CD8-positive, alpha-beta memory T cell (primary cell): ENCODE measurements at places on chromosomes 16 and 17.

- DNase-seq, result no peak
These were observed 916.1 kb downstream of the KCNJ2 start for GRCh38 chr17:71085238-71086033.

- DNase-seq, result no peak
These were observed 7.3 kb upstream of the TRPV2 start for GRCh38 chr17:16407911-16408588.

DNA sequence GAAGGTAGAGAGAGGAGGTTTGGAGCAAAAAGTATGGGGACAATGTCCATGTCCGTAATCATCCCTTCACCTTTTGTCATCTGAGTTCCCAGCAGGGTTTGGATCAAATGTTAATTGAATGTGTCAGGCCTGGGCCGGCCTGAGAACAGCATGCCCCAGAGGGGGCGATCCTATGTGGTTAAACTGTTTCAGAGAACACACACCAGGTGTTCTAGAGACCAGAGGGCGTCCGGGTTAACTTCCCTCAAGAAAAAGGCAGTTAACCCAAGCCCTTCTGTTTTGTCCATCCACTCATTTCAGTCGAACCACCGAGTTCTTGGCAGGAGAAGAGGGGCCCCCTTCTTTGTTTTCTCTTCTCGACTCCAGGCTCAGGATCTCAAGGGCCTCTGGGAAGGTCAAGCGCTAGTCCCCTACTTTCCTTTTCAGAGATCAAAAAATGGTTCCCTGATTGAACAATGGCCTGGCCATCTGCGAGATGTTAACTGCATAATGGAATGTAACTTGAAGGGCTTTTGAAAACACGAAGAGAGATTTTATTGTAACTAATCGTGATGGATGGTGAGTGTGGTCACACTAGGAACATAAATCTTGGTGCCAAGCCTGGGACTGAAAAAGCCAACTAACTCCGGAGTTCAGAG lies 142.5 kb downstream of the IRX3 start:
- no peak for DNase-seq

DNA sequence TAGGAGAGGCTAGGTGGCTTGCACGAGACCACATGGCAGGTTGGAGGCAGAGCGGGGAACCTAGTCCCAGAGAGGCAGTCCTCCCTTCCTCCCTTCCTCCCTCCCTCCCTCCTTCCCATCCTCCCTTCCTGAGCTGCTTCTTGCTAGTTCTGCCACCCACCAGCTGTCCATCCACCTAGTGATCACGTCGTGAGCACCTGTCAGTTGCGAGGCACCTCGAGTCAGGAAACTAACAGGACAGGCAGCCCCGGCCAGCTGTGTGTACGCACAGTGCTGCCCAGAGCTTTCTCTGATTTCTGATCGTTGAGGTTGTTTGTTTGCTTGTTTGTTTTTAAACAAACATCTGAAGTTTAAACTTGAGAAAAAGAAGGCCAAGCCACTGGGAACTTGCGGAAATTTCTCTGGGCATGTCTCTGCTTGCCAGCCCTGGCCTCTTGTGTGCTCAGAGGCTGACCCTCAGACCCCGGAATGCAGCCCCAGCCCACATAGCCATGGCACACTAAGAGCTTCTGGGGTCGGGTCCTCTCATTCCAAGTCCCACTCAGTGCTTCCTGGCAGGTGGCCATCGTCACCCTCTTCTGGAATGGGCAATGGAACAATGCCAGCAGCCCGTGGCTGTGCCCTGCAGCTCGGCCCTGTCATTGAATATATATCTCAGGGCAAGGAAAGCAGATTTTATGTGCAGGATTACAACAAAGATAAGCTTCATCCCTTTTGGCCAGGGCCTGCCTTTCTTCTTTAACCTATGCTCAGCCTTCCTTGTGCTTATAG lies 174.0 kb downstream of the KATNIP start:
- DNase-seq, result no peak

GRCh38 chr17:60249290-60249826 lies 99.6 kb downstream of the CA4 start:
- DNase-seq, result no peak

- no peak for DNase-seq
These were observed 15.8 kb upstream of the HYDIN start for GRCh38 chr16:71246309-71246708.

GRCh38 chr16:1858189-1858865 lies 13.6 kb downstream of the MEIOB start:
- DNase-seq, result no peak

GRCh38 chr16:56852401-56852730 lies 12.6 kb upstream of the SLC12A3 start:
- no peak for DNase-seq

GRCh38 chr17:37607637-37608331 lies 1.4 kb downstream of the SYNRG start:
- DNase-seq, result peak; percentile 70

GRCh38 chr17:70070305-70071027 lies 4.6 kb upstream of the KCNJ16 start:
- no peak for DNase-seq

- DNase-seq, result no peak
These were observed 5.4 kb downstream of the NQO1 start for GRCh38 chr16:69720822-69721430.

- DNase-seq, result no peak
These were observed 507 bp downstream of the CIITA start for GRCh38 chr16:10877472-10877946.

DNA sequence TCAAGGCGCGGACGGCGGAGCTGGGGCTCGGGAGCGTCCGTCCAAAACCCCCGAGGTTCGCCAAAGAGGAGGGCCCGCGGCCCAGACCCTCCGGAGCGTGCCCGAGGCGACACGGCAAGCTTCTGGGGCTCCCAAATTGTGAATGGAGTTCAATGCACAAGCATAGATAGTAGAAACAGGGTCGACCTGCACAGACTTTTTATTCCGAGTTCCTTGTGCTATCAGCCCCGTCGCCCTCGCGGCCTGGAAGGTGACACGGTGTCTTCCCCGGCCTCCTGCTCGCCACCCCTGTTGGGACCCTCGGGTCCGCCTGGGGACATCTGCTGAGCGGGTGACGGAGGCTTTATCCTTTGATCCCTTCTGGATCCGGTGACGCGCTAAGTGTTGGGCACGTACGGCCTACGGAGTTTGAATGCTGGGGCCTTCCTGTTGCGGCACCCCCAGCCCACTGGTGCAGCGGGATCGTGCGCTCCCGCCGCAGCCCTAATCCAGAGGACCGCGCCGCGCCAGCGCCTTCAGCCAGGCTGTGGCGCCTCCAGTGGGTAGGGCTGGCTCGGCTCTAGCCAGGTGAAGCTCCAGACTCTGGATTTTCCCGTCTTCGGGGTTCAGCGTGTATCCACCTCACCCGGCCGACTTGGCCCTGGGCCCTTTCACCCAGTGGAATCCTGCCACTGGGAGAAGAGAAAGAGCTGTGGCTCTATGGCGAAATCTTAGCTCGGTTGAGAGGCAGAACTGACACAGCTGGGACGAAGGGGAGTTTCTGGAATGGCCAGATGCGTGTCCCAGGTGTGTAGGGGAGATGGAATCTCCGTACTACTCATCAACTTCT lies 17.0 kb upstream of the NTN1 start:
- no peak for DNase-seq

DNA sequence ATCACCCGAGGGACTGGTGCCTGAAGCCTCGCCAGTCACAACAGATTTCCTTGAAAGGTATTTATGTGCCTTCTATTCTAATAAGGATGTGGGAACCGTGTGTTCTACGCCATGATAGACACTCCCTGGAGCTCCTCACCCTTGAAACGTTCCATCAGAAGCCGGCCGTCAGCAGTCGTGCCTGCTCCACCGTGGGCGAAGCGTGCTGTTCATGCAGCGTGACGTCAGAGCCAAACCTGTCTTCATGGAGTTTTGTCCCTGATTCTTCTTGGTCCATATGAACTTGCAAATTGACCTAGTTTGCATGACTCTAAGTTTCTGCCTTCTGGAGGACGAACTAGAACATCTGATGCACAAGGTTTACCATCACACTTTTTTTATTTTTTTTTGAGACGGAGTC lies 4.5 kb upstream of the PPP1R27 start:
- DNase-seq, result no peak

DNA sequence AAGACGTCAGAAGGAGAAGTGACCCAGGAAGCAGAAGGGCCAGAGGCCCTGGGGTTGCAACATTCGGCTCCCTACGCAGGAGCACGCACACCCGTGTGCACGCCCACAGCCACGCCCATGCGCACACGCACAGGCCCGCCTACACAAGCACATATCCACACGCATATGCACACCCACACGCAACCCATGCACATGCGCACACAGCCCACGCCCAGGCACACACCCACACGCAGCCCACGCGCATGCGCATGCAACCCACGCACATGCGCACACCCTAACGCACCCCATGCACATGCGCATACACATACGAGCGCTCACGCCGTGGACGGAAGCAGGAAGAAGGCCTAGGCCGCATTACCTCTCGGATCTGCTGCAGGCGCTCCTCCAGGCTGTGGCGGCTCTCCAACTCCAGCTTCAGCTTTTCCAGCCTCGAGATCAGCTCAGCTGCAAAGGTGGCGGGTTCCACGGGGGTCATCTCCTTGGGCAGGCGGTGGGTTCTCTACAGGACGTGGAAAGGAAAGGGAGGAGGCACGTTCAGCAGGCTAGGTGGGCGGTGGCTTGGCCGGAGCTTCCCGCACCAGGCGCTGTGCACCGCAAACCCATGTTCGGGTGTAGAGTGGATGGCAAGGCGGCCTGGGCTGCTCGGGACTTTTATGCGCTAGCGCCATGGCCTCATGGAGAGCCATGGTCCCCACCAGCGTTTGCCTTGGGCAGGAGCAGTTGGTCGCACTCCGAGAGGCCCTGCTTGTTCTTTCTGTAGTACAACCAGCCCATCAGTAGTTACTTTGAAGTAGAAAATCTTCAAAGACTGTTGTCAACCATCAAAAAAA lies 23.4 kb downstream of the AXIN2 start:
- no peak for DNase-seq

GRCh38 chr17:69320210-69320907 lies 6.6 kb downstream of the ABCA5 start:
- DNase-seq, result no peak

DNA sequence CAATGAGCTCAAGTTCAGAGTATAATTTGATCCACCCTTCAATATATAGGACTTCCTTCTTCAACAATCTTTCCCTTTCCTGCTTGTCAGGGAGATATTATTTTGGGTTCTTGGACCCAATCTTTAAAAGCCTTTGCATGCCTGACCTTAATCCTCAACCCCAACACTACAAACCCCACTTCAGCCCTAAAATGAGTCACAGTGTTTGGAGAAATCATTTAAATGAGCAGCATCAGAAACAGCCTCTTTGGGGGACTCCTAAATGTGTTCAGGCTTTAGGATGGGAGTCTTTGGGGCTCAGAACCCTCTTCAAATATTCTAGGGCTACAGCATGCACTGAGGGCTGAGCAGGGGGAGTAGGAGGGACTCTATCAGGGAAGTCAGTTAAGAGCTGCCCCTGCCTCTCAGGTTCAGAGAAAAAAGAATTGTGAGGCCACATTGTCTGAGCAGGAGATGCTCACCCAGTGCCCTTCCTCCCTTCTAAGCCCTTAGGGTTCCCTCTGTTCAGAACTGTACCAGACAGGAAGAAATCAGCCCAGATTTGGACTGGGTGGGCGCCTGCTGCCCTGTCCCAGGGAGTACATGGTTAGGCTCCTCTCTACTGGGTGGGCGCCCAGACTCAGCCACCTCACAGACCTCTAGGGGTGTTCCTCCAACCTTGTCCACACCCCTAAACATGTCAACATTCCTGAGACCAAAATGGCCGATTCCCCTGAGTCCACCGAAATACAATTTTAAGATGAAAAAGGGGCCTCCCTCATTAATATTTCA lies 5.0 kb downstream of the NEUROD2 start:
- DNase-seq, result no peak

DNA sequence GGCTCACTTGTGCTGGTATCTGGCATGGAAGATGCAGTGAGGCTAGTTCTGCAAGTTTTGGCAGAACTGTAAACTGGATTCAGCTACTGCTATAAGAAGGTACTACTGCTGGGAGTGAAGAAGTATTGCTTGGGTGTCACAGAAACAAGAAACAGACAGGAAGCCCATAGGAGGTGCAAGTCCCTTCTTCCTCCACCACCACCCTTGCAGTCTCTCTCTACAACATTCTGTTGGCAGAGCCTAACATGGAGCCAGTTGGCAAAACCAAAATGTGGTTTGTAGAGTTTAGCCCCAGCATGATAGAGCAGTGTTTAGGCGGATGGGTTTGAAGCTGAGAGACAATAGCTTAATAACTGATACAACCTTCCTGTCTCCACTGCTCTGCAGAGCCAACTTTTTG lies 72.6 kb downstream of the NLK start:
- no peak for DNase-seq

DNA sequence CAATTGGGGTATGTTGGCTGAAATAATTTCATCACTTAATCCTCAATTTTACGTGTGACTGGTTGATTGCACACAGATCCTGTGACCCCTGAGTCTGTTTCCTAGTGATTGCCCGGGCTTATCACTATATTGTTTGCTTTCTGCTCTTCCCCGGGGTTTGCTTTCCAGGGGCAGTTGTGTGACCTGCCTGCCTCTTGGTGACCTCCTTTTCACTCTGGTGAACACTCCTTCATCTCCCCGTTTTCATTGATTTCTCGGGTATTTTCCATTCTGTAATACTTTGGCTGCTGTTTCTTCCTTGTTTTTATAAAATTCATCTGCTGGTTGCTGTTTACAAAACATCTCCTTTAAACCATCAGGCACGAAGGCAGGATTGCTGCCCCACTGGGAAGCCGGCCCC lies 36.0 kb downstream of the NTN1 start:
- no peak for DNase-seq

DNA sequence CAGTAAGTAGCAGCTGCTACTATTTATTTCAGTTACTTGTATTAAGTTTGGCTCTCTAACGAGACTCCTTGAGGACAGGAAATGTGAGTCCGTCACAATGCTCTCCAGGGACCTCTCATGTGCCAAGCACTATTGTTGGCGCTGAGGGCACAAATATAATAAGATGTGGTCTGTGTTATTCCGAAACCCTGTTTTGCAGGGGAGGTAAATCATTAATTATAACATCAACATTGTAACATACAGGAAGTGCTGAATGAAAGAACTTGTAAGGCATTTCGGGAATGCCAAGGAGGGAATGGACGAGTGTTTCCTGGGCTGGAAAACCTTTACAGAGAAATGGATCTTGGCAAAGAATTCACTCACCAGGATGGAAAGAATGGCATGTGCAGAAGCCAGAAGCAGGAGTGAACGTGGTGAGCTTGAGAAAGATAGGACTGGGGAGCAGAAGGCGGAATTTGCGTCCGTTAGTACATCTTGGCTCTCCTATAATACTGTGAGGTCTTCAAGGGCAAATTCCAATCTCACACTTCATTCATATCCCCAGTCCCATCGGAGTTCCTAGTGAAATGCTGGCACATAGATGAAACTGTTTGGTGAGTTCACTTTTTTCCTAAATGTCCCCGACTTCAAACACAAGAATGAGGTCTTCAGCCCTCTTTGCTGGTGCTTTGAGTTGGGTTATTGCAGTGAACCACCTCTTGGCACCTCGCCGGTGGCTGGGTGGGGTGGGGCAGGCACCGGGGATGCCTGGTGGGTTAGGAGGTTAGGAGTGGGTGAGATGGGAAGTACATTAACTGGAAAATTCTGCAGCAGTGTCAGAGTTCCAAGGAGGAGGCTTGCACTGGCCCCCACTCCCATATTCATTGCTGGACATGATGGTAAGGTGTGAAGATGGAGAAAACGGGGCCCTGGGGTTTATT lies 11.5 kb downstream of the TAC4 start:
- DNase-seq, result no peak

- no peak for DNase-seq
These were observed 25.0 kb downstream of the WNT9B start for GRCh38 chr17:46876353-46876887.

- no peak for DNase-seq
These were observed 1762.2 kb downstream of the TP53TG3F start for GRCh38 chr16:35221482-35222185.
